Activated CD8-positive, alpha-beta memory T cell treated with anti-CD3 and anti-CD28 coated beads for 1 hour (primary cell): ENCODE measurements at places on chromosomes 6 and 20.

DNA sequence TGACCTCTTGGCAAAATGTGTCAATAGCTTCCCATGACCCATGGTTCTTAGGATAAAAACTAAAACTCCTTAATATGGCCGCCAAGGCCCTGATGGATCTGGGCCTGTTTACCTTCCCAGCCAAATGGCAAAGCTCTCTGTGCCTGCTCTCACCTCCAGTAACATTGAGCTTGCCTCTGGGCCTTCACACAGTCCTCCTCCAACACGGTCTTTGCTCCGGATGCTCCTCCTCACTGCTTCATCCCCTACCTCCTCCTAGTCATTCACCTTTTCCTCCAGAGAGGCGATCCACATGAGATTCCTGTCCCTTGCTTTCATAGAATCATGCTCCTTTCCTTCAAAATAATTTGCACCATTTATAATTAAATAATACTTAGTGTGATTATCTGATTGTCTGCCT is 172.3 kb upstream of the AFDN start:
- no peak for DNase-seq

DNA sequence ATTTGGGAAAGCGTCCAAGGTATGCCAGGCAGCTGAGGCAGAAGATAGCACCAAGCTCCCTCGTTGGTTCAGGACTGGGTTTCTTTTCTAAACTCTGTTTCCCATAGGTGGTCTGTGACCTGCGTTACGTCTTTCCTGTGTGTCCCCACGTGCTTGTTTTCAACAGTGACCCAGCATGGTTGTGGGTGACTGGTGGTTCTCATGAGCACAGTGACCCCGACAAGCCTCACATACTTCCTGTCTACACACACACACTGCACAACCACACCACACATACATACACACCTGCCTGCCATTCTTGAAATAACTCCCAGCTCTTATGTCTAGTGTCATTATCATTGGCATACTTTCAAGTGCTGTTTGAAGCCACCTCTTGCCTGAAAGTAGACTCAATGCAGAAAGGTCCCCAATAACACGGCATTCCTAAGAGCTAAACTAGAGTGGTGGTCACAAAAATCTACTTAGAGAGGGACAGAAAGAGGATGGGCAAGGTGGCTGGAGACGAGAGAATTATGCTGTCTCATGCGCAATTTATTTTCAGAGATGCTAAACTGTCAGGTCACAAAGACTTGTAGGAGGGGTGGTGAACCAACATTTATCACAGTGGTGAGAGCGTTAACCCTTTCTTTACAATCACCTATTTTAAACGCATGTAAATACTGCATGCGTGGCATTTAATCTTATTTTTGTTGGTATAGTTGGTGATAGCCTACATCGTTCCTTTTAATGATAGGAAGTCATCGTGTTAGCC is 66.7 kb downstream of the GCNT2 start:
- DNase-seq = no peak

DNA sequence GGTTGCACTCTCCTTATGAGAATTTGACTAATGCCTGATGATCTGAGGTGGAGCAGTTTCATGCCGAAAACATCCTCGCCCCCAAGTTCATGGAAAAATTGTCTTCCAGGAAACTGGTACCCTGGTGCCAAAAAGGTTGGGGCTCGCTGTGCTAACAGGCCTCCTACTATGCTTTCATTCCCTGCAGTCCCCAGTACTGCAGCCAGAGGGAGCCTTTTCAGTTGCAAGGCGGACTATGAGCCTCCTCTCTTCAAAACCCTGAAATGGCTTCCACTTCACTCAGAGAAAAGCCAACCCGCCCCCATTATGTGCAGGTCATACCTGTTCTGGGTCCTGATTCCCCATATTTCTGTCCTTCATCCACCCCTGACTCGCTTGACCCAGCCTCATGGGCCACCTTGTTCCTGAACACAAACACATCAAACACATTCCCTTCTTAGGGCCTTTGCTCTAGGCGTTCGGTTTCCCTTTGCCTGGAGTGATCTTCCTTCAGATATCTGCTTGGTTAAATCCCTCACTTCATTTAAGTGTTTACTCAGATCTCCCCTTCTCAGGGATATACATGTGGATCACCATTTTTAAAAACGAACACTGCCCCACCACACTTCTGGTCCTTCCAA is 173.7 kb downstream of the PHACTR1 start:
- no peak for DNase-seq

DNA sequence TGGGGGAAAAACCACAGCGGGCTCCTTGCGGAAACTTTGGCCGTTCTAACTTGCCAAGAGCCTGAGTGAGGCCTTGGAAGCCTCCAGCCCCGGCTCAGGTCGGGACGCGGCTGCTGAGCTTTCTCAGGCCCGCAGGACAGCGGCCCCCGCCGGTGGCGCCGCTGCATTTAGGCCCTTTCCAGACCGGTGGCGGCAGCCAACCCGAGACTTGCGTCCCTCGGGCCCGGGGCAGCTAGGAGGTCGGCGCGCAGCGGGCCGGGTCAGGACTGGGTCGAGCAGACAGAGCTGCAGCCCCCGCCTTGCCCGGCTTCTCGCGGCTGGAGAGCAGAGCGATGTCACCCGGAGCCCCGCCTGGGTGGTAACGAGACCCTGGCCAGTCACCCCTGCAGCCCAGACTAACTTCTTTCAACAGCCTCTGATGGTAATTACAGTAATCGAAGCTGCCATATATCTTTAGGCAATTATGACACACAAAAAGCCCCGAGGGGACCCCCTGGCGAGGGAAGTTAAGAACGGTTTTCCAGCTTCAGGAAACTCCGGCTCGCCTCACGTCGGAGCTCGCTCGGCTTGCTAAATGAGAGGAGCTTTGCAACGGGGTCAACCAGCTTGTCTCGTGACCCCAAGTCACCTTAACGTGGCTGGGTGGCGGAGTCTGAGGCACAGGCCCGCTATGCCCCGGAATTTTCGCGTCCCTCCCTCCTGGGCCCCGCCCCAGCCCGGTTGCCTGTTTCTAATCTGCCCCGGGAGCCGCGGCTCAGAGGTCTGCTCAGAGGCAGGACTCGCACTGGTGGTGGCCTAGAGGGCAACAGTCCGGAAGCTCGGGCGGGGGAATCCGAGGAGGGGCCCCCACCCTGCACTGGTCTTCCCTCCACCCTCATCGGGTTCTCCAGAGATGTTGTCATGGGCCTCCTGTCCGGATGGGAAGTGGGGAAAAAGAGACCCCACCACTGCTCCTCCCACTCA is 3.0 kb downstream of the NR2E1 start:
- DNase-seq = no peak

- no peak for DNase-seq
Observed at GRCh38 chr6:138310821-138311220, 66.9 kb upstream of the SMIM28 start.

DNA sequence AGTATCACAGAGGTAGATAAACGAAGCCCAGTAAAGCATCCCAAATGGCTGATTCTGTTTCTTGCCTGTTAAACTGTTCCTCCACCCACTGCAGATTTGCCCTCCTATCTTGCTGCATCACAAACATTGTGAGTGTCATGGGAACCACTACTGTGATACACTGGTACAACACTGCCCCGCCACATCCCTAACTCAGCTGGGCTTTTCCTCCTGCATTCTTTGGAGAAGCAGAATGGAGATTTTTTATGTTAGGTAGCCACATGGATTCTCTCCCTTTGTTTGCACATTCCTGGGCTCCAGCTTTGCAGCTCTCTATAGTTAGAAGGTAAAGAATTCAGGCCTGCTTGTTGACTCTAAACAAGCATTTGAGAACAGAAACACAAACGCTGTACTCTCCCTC is 234.1 kb downstream of the TMEM242 start:
- no peak for DNase-seq

GRCh38 chr6:70370496-70370895 is 42.8 kb upstream of the FAM135A start:
- DNase-seq = no peak

DNA sequence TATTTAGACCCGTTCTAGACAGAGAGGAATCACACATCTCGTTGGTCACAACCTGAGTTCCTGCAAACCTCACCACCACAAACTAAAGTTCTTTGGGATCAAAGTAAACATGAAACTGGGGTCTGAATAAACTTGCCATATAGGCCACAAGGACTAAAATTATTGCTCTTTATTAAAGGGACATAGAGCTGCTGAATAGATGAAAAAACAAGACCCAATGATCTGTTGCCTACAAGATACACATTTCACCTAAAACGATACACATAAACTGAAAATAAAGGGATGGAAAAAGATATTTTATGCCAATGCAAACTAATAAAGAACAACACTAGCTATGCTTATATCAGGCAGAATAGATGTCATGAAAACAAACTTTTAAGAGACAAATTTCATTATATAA is 623.0 kb downstream of the TBC1D32 start:
- no peak for DNase-seq

GRCh38 chr6:56579155-56579851 is 63.4 kb downstream of the DST start:
- no peak for DNase-seq
